ENCODE measurements at places on chromosomes 7 and 10.

DNA sequence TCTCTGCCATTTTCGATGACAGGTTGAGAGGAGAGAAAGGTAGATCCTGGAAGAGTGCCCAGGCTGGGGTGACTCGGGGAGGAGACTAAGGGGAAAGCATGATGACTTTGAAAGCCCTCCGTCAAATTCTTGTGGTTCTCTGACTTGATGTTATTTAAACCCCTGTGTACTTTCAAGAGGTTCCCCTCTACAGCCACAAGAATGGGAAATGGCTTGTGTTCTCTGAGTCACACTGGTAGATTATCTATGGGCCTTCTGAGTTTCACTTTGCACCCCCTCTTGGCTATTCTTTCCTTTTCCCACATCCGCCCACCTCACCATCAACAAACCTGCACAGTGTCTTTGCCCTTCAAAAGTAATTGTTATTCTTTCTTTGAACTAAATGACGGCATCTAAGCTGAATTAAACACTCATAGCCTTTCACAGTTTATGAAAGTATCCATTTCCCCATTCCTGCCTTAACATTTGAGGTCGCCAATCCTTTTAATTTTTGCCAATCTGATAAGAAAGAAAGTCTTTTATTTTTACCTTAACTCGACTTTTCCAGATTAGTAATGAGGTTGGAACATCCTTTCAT lies 24.1 kb downstream of the PRF1 start:
- DNase-seq, result no peak

DNA sequence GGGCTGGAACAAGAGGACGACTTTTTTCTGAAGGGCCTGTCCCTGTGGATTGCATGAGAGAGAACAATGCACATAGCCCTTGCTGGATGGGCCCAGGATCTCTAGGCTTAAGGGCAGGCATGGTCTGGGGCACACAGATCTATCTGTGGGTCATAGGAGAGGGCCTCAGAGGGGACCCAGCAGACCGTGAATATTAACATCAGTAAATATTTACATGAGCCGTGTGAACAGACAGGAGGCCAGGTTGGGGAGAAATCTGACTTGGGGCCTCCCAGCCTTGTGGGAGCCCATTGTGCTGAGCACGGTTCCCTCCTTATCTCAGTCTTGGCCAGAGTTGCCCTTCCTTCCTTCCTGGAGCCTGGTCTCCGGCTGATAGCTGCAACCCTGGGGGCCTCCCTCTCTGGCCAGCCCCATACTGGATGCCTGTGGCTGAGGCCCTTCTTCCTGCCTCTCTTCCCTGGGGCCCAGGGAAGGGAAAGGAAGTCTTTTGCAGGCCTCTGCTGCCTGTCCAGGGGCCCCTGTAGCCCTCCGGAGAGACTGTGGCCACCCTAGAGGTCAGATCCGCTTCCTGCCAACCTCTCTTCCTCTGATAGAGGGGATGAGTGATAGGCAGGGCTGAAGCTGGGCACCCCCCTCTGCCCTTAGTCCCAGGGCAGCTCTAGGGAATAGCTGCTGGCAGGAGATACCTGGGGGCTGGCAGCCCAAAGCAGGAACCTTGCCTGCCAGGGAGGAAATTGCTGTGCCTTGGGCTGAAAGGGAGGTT lies 44.5 kb upstream of the TRIM8 start:
- DNase-seq, result no peak

DNA sequence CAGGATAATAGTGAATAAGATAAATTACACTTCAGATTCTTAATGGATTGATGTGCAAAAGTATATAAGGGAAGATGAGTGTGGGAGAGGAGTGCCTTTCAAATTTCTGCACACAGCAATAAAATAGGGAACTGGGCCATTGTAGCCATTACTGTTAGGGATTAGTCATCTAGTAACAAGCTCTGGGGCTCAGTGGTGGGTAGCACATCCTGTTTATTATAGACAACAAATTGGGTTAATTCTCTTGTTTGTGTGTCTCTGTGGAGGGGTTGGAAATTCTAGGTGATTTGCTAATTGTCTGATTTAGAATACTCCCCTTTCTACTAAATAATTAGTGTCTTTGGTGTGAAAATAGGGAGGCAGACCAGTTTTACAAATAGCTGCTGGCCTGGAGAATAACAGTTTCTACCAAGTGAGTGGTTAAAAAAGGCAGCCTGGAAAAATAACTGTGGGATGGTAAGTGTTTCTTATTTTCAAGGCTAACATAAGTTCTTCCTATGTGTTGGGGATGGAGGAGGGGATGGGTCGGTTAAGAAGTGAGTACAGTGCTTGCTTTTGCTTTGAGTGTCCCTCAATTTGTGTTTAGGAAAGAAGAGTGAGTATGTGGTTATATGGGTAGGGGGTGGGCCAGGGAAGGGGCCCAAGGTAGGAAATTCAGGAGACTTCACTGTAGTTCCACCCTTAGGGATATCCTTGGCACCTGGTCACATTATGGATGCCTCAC lies 43.3 kb upstream of the TMEM248 start:
- no peak for DNase-seq

DNA sequence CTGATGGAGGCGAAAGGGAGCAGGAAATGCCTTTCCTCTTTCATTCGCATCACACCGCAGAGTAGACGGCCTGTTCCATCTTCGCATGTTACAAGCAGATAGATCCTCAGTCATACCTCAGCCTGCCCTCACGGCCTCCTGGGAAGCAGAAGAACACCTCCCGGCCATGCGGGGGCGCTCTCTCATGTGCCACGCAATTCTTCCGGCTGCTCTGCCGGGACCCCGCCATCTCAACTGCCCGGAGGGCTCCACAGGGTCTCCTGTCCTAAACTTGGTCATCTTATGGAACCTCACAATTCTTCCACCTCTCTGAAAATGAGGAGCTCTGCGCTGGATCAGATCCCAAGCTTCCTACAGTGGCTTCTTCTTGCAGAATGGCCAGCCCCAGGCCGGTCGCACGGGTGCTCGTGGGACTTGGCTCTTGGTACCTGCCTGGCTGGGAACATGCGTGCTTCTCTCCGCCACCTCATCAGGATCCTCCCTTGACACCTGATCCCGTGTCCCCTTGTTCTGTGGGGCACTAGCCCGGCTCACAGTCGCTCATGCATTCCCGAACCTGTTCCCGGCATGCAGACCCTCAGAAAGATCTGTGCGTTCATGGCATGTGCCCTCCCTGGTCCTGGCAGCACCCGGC lies 262.8 kb upstream of the SHH start:
- DNase-seq, result no peak

DNA sequence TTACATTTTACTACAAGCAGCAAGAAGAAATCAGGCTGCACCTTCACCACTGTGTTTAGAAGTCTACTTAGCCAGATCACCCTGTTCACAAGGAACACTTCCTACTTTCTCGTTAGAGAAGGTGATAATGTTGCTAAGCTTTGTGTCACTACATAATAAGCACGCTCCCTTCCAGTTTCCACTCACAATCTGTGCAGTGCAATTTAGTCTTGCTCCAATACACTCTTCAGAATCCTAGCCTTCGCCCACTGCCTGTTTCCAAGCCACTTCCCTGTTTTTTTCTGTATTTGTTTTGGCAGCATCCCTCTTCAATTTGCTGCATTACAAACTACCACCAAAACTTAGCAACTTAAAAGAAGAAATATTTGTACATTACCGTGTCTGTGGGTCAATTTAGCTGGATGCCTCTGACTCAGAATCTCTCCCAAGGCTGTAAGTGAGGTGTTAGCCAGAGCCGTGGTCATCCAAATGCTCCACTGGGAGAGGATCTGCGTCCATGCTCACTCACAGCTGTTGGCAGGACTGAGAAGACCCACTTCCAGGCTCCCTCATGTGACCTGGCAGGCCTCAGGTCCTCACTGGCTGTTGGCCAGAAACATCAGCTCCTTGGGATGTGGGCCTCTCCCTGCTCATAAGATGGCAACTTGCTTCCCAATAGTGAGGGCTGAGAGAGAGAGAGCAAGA lies 110.4 kb downstream of the PON1 start:
- no peak for DNase-seq

DNA sequence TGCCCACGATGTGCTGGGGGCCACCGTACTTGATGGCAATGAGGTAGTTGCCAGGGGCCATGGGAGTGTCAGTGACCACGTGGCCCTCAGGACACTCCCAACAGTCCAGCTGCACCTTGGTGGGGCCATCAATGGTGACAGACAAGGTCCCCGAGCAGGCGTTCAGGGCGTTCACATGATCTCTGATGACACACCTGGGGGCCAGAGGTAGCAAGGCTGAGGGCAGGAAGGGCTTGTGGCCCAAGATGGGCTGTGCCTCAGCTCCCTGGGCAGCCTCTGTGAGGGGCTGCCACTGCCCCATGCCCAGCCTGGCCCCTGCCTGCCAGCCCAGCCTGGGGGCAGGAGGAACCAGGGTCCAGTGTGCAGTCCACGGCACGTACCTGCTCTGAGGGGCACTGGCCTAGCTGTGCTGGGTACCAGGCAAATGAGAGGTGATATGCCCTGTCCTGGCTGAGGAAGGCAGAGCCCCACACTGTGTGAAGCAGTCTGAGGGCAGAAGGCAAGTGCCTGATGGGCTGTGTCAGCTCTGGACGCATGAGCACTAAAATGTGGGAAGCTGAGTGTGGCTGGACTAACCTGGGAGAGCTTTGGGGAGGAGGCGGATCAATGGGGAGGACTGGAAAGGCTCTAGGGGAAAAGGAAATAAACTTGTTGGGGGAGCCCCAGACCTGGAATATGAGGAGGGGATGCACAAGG lies 3.5 kb upstream of the KCP start:
- DNase-seq, result no peak

DNA sequence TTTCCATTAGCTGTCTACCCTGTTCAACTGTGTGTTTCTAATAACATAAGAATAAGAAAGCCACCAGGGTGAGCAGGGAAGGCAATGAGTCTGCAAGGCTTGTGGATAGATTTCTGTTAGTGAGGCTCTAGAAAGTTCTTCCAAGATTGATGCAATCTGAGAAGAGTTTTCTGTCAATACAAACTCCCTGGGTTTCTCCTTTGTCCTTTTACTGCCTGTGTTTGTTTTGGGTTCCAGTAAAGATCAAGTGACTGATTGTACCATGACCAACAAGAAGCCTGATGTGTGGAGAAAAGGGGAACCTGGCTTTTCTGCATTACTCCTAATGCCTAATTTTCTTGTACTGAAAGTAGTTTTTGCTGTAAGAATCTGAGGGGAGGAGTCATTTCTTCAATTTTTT lies 139.9 kb downstream of the CFTR start:
- DNase-seq, result no peak

DNA sequence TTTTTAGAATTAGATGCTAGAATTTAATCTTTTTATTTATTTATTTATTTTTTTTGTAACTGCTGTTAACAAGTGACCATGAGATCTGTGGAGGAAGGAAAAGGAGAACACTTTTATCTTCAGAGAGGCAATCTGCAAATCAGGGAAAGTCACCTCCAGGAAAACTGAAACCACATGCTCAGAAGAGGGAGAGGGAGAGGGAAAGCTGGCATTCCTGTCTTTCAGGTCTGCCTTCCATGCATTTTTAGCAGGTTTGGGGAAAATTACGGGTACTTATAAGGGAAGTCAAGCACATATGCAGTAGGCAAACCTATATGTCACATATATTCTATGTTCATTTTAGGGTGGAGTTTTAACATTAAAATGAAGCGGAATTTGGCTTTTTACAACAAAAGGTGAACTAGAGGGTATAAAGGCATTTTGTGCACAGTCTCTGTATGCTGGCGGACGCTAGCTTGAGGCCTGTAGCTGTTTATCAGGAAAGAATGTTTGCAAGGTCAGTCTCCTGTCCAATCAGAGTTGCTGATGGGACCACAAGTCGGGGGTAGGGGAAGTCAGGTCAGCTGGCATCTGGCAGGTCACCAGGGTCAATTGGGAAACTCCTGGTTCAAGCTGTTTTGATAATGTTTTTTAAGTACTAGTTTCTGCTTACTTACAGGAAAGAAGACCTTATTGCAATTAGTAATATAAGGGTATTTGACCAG lies 333.5 kb downstream of the GPR158 start:
- DNase-seq, result no peak

DNA sequence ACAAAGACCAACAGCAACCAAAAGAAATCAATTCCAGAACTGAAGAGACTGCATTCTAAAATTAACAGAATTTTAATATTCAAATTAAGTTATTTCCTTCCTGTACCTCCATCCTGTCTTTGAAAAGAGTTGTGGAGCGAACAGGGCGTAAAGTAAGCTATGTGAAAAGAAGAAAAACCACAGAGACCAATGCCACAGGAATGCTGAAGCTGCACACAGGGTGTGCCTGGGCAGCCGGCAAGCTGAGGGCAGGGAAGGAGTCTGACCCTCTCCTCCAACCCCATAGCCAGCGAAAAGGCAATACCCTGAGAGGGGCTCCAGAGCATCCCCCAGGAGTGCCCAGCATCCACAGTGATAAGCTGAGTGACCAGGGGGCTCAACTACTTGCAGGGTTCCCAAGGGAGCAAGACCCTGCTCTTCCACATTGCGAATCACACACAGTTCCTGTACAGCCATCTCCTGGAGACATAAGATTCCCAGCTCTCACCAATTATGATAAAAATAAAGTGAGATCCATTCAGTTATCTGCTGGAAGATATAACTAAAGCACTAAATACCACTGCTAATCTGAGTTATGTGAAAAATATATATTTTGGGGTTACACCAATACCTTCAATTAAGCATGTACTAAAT lies 93.8 kb downstream of the PARD3 start:
- DNase-seq, result no peak

Measured in esophagus squamous epithelium (tissue), 5 donors.